Lung (tissue), 17 donors: ENCODE measurements at places on chromosomes 7 and 10. TPM values are rescaled to one million over a fixed set of nuclear protein-coding genes. Genes with fewer than 3 reads are reported as not detected.

The CLRN3 gene
- not detected for total RNA-seq

DNA sequence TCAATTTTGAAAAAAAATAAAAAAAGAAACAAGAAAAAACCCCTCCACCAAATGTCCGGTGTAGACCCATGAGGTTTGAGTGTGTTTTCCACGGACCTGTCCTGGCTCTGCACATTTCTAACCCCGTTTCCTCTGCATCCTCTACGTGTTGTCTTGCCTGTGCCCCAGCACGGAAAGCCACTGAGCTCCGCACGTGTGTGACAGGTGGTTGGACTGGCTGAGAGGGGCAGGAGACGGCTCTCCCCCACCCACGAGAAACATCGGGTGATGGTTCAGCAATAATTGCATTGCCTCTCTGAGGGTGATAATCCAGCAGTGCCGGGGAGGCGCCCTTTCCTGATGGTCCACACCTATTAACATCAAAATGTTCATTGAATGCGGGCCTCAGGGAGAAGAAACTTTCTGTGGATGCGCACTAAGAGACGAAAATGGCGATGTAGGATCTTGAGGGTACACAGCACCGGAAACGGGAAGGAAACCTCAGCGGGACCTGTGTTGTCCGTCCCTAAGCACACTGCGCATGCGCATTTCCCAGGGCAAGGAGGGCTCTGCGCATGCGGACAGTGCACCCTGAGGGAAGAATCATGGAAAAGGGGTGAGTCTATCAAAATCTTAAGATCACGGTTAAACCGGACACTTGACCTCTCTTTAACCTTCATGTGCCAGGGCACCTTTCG is 470.1 kb upstream of the ADARB2 start:
- no peak for DNase-seq

The ZNF679 gene
- not detected for total RNA-seq

DNA sequence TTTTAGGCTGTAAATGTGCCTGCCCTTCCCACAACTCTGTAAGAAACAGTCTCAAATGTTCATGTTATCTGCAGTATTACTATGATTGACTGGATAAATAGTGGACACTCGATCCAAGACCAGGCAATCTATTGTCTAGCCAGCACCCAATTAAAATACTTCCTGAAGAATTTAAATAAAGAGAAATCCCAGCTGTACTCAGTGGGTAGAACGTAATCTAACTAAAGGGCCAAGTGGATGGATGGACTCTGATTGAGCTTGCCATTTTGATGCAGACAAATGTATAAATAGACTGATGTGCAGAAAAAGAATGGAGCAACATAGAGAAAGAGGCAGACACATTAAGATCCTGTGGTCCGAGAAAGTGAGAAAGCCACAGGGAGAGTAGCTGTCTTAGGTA is 158.0 kb downstream of the IPMK start:
- DNase-seq = no peak

The APBB1IP gene
- 26.0 TPM for total RNA-seq

The BCAP29 gene
- 109 TPM for total RNA-seq
